ENCODE measurements at places on chromosomes 7 and 10. TPM values are rescaled to one million over a fixed set of nuclear protein-coding genes. Genes with fewer than 3 reads are reported as not detected.

ZNF503 gene
- 9.6 TPM for total RNA-seq

OR9A2 gene
- 0.50 TPM for total RNA-seq

- DNase-seq, result no peak
Observed at GRCh38 chr10:102718220-102718619, 3.8 kb downstream of the SFXN2 start.

CALML3 gene
- total RNA-seq, result not detected

DNA sequence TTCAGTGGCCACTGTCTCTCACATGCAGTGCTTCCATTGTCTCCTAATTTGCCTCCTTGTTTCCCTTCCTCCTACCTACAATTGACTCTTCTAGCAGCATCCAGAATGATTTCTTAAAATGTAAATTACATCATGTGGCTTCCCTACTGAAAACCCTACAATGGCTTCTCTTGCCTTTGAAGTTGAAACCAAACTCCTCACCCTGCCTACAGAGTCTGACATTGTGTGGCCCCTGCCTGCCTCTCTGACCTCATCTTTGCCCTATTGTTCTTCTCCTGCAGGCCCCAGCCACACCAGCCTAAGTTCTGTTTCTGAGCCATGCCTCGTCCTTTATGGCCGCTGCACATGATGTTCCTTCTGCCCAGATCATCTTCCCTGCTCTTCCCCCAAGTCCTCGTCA is 35.8 kb upstream of the CDK1 start:
- no peak for DNase-seq

DNA sequence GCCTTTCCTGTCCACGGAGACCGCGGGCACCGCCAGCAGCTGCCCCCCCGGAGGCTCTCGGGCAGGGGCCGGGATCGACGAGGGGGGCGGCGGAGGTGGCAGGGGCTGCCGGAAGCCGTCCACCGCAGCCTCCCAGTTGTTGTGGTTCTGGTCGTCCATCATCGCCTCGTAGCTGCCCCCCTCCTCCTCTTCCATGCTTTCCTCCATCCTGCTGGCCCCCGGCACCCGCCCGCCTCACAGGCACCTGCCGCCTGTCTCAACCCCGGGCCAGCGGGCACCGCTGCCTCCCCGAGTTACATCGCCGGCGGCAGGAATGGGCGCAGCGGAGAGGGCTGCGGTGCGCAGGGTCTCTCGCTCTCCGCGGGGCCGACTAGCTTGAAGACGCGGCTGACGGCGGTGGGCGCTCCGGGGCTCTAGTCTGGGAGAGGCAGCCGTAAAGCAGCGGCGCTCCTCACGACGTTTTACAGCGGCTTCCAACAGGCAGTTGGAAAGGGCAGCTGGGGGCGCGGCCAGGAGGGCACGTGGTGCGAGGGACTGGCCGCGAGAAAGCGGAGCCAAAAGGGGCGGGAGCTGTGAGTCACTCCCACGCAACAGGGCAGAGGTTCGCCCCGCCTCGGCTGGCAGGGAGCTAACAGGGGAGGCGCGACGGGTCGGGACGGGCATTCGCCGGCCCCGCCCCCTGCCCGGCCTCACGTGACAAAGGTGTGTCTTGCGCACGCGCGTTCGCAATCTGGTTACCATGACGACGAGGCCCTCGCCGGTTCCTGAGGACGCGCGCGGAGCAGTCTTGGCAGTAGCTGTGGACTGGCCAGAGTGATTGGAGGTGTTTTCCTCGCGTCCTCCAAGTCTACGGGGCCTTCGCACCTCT is at the start of gene CACUL1:
TSS of gene CACUL1 (minus strand) at position 415 of the 868 bp plus-strand sequence. CDS start at position 207, 208 bp downstream.
- peak; percentile 100 for DNase-seq

GRCh38 chr7:38448054-38448453 is 174.6 kb upstream of the TARP start:
- no peak for DNase-seq

DNA sequence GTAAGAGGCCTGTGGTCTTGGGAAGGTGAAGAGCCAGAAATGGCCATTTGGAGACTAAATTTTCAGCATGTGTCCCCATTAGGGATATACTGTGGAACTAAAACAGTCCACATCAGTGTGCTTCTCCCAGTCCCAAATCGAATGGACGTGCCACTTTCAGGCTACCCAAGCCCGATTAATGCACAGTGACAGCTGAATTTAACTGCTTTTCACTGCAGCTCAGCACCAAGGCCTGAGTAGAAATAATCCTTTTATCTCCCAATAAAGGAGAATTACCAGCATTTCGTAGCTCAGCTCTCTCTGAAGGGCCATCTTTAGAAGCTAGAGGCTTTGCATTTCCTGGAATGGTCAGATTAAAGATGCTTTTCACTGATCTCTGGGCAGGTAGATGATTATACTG is 183.3 kb downstream of the NPSR1 start:
- peak; percentile 22 for DNase-seq

- no peak for DNase-seq
Observed at GRCh38 chr10:61847087-61847486, 54.4 kb upstream of the ARID5B start.

DNA sequence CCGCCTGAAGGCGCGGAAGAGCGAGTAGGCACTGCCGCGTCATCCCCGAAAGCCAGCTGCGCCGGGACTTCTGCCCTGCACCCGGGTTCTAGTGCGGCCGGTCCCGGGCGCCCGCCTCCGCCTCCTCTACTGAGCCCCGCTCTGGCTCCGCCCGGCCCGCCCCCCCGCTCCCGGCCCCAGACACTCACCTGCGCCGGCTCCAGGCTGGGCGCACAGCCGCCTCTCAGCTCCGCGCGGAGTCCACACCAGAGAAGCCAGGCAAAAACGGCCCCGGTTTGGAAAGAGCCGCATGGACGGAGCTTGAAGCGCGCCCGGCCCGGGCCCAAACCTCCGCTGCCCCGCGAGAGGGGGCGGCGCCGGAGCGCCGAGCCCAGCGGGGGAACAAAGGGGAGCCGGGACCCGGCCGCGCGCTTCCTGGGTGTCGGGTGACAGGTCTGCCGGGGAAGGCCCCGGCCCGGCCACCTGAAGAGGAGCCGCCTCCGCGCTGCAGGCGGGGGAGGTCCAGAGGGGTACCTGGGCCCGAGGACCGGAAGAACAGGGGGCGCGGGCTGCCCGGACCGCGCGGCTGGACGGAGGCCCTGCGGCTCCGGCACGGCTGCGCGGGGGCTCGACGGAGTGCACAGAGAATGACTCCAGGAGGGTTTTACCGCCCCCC is 168.2 kb downstream of the NRF1 start:
- no peak for DNase-seq

- no peak for DNase-seq
Observed at GRCh38 chr10:69516316-69516715, 56.9 kb downstream of the NEUROG3 start.

Measured in spinal cord (tissue), 10 donors.